ENCODE measurements at places on chromosomes 3 and 15. TPM values are rescaled to one million over a fixed set of nuclear protein-coding genes. Genes with fewer than 3 reads are reported as not detected.

SLC24A5 gene
- not detected for total RNA-seq

ACKR4 gene
- total RNA-seq: 0.64 TPM

CISH gene
- 2.5 TPM for total RNA-seq

LINGO1 gene
- total RNA-seq: 0.18 TPM

ASB14 gene
- total RNA-seq: not detected

INKA1 gene
- 29.6 TPM for total RNA-seq

ZNF80 gene
- not detected for total RNA-seq

CCR8 gene
- total RNA-seq: not detected

GOLGA8T gene
- 0.23 TPM for total RNA-seq

PLAAT1 gene
- total RNA-seq: 5.2 TPM

DNA sequence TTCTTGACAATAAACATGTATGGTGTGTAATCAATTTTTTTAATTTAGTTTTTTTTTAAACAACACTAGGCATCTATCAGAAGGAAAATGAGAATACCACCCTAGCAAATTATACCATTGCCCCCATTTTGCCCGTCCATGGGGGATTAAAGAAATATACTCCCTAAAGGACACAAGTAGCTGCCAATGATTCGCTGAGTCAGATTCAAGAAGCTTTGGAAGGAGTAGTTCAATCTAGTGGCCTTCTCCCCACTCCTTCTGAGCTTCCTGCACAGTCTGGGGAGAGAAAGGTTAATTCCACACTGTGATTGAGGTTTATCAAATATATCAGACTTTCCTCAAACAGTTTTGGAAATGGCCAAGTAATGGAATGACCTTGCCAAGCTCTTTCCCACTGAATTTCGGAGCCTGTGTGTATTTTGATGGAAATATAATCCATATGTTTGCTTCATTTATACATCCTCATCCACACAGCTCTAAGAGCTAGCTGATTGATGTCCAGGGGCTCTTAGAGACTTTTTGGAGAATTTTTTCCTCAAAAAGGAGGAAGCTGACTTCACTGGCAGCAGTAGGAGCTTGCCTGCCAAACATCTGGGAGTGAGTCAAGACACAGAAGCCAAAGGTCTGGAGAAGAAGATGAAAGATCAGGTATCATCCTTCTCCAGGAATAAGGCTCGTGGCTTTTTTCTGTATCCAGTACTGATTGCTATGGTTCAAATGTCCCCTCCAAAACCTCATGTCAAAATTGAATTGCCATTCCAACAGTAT, 478.5 kb upstream of the PROK2 start:
- DNase-seq: no peak

- peak; percentile 83 for DNase-seq
Observed at GRCh38 chr3:158713094-158713499, 19.2 kb downstream of the RARRES1 start.

DNA sequence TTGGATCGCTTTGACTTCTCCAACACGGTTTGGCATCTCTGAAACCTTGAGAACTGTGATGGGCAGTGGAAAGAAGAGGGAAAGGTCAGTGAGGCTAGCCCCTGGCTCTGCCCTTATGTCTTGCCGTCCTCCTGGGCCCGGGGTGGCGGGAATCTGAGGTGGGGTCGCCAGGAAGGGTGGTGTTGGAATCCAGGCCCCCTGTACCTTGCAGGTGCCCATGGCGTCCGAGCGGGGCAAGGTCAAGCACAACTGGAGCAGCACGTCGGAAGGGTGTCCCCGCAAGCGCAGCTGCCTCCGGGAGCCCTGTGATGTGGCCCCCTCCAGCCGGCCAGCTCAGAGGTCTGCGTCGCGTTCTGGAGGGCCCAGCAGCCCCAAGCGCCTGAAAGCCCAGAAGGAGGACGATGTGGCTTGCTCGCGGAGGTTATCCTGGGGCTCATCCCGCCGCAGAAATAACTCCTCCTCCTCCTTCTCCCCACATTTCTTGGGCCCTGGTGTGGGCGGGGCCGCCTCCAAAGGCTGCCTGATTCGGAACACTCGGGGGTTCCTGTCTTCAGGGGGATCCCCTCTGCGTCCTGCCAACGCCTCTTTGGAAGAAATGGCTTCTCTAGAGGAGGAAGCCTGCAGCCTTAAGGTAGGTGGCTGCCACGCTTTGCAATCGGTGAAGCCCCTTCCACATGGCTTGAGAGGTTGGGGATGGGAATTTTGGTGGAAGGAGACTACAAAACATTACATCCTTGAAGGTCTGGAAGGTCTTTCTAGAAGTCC, 907 bp downstream of the TATDN2 start:
- DNase-seq: no peak

- no peak for DNase-seq
Observed at GRCh38 chr3:153753035-153753434, 368.2 kb upstream of the ARHGEF26 start.

DNA sequence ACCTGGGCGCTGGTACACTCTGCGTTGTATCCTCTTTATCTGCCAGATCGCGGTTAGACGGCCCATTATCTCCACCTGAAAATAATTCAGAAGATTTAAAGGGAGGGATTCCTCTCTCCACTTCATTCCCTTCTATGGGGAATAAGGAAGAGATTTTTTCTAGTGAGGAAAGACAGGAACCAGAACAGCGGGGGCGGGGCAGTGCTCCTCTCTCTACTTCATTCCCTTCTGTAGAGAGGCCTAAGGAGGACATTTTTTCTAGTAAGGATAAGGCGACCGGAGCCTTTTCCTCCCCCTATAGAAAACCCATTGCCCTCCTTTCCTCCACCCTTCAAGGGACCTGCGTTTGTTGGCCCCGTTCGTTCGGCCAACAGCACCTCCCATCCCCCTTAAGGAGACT, 8.3 kb upstream of the LIPH start:
- no peak for DNase-seq

GRCh38 chr3:183540501-183541234, 14.8 kb downstream of the KLHL6 start:
- DNase-seq: no peak

GRCh38 chr3:113247675-113248458, 36.5 kb downstream of the BOC start:
- DNase-seq: no peak

GRCh38 chr3:8524249-8524648, 22.6 kb downstream of the LMCD1 start:
- no peak for DNase-seq

GRCh38 chr3:141250828-141251227, 19.2 kb downstream of the PXYLP1 start:
- DNase-seq: no peak

DNA sequence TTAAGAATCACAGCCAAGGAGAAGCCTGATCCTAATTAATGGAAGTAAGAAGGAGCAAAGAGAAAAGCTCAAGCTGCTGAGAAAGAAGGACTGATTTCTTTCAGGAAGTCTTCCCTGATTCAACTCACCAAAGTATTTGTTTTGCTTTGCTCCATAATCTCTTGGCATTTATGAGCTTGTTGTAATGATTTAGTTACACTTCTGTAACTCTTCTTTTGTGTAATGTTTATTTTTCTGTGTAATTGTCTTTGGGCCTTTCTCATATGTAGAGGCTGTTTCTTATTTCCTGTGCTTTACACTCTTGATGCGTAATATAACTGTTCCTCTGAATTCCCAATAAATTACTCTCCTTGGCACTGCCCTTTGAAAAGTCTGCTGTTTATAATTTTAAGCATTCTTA, 80.0 kb downstream of the COL6A5 start:
- no peak for DNase-seq

- DNase-seq: no peak
Observed at GRCh38 chr3:118907909-118908308, 126.7 kb downstream of the IGSF11 start.

DNA sequence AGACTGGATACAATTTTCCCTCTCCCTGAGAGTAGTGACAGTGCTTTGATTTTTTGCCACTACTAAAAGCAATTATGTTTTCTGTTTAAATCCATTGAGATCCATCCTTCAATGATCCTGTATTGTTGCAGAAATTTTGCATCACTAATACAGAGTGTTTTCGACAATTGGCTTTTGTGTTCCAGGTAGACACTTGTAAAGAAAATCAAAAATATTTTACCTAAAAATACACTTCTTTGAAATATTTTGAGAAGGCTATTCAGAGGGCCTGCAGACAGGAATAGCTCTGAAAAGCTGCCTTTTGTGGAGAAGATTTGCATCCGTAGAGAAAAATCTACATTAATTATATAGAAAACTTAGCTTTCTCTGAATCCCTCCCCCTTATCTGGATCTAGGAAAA, 66.8 kb upstream of the STRIT1 start:
- no peak for DNase-seq

DNA sequence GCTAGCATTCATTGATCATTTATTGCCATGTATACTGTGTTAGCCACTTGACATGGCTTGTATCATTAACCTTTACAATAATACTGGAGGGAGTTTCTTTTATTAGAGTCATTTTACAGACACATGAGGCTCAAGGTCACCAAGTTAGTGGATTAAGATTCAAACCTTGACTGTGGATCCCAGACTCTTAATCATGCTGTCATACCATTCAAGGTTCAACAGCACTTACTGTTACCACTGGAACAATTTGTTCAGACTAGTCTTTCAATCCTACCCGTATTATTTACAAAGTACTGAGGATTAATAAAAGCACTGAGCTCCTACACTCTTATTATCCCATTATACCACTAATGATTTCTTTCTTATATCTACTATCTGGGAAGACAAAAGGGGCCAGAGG, 1.2 kb downstream of the COX17 start:
- DNase-seq: no peak

GRCh38 chr3:155283092-155284056, 10.1 kb downstream of the STRIT1 start:
- no peak for DNase-seq

DNA sequence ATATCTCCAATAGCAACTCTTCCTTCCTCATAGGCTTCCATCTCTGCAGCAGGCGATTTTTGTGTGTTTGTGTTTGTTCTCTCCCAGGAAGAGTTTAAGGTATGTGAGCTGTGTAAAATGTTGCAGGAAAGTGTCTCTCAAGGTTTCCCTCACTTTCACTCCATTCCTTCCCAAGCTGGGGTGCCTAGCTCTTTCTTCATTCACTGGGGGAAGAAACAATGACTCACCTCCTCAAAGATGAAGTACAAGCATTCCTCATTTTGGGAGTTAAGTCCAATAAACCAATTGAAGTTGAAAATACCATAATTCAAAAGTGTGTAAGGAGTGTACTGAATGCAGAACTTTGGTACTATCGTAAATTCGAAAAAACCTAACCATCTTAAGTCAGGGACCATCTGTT, 422.7 kb upstream of the CFAP20DC start:
- no peak for DNase-seq

DNA sequence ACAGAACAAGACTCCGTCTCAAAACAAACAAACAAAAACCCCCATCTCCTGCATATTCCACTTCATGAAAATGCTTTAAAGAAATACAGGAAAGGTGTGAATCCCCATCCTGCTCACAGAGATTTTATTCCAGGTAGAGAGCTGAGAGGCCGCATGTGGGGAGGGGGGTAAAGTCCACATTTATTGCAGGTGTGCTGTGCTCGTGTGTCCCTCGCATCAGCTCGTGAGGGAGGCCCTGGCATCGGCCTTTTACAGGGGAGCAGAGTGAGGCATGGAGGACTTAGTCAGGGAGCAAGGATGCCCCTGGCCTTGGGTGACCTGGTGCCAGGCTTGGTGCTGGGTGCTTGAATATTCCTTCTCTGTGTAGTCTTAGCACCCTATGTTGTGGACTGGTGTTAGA, 413.5 kb upstream of the C2CD4B start:
- no peak for DNase-seq

GRCh38 chr3:52291508-52292181, 4.0 kb downstream of the GLYCTK start:
- no peak for DNase-seq

GRCh38 chr15:99440551-99441443, 125.0 kb upstream of the MEF2A start:
- no peak for DNase-seq

DNA sequence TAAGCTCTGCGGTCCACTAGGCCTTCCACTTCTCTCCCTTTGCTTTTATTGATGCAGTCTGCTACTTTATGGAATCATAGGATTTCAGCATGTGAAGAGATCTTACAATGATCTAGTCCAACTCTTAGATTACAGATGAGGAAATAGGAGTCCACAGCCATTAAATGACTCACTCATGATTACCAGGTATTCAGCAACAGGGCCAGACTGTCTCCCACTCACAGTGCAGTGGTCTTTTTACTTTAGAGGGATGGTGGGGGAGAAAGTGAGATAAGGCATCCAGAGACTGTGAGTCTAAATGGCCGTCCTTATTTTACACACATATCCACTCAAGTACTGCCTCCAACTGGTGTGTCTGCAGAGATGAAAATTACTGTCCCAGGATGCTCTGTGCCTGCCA, 88.5 kb upstream of the SKOR1 start:
- DNase-seq: no peak

- DNase-seq: no peak
Observed at GRCh38 chr3:129913618-129914017, 20.1 kb upstream of the TMCC1 start.

- DNase-seq: no peak
Observed at GRCh38 chr15:66246937-66247336, 6.6 kb downstream of the MEGF11 start.

DNA sequence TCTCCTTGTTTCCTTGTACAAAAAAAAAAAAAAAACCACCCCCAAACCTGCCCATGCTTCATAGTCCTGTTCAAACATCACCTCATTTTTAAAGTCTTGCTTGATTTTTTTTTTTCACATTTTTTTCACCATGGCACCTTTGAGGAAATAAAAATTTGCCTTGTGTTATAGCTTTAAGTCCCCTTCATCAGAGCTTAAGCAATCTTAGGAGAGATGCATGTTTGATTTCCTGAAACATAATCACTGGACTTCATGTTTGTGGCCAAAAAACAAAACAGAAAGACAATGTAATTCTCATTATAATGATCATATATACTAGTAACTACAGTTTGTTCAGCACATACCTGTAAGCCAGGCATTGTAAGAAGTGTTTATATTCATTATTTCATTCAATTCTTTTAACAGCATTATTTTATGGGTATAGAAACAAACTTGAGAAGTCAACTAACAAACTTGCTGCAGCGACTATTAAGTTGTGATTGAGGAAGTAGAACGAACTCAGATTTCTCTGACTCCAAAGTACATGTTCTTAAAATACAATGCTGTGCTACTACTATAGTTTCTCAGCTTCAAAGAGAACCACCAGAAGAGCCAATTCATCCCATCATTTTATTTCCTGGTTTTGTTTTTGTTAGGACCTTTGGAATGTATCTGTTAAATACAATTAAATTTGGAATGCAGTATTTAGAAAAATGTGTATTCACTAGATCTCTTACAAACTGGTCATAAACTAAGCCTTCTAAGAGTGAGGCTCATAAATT, 203.8 kb downstream of the TCF12 start:
- DNase-seq: no peak
